ENCODE measurements at places on chromosomes 1 and 21.
A peak's percentile ranks its signal among the peaks of the same experiment; 100 is the strongest.

DNA sequence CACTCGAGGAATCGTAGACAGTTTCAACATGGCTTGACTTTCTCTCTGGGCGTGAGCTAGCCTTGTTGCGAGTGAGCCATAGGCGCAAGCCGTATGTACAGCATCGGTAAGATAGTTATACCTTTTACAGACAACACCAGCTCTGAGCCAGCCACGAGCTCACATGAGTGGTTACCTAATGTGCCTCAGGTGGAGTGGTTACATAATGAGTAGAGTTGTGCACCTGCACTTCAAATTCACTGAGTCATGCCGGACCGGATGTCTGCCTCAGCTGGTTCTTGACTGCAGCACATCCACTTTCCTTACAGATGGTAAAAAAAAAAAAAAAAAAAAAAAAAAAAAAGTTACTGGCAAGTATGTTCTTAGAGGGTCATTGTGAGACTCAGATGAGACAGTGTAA is 360.4 kb upstream of the NR5A2 start:
- DNase-seq: no peak

DNA sequence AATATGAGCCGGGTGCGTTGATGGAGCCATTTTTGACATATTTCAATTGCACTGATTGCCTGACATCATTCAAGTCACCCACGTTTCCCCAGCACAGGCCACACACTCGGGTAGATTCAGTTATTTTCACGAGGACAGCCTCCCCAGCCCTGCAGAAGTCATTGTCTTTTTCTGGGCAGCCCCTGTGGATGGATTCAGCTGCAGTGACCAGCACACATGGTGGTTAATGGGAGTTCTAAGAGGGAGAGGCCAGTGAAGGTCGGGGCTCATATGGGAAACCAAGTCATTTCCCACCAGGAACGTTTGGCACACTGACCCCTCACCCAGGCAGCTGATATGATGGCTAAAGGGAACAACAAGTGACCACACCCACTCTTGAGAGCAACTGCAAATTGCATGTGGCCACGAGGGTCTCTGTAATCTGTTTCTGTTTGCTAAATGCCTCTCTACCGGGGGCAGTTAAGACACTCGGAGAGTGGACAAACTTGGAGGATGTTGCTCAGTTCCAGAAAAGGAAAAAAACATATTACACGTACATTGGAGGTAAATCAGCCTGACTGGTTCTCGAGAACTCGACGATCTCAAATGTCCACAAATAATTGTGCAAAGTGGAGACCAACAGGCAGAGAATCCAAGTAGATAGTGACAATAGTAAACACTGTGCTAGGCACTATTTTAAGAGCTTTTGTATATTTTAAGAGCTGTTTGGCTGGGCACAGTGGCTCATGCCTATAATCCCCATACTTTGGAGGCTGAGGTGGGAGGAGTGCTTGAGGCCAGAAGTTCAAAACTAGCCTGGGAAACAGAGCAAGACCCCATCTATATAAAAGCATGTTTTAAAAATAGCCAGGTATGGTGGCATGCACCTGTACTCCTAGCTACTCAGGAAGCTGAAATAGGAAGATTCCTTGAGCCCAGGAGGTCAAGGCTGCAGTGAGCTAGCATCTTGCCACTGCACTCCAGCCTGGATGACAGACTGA is 167.2 kb upstream of the IRF2BP2 start:
- DNase-seq: no peak

DNA sequence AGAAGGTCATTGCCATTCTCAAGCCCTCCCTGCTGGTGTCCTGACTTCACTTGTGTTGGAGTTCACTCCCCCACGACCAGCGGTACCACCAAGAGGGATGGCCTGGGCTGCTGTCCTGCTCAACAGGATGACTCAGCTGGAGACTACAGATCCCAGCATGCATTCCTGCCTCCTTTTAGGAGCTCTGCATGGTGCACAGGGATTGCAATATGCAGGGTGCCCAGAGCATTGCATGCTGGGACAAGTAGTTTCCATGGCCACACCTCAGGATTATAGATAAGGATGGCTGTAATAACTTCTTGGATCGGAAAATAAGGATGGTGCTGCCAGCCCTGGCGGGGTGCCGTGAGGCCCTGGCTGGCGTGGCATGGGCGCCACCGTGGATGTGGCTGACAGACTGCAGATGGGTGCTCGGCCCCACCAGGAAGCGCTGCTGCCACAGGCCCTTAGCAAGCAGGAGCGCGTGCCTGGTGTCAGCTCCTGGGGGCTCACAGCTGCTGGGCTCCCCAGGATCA is 150.0 kb downstream of the CASZ1 start:
- peak; percentile 55 for DNase-seq

GRCh38 chr1:6260433-6260934 is 414 bp downstream of the GPR153 start:
- no peak for DNase-seq

- peak; percentile 33 for DNase-seq
These were observed 269.0 kb upstream of the USP24 start for GRCh38 chr1:55484173-55484572.

- DNase-seq: no peak
These were observed 29.6 kb downstream of the VANGL1 start for GRCh38 chr1:115671176-115671934.

DNA sequence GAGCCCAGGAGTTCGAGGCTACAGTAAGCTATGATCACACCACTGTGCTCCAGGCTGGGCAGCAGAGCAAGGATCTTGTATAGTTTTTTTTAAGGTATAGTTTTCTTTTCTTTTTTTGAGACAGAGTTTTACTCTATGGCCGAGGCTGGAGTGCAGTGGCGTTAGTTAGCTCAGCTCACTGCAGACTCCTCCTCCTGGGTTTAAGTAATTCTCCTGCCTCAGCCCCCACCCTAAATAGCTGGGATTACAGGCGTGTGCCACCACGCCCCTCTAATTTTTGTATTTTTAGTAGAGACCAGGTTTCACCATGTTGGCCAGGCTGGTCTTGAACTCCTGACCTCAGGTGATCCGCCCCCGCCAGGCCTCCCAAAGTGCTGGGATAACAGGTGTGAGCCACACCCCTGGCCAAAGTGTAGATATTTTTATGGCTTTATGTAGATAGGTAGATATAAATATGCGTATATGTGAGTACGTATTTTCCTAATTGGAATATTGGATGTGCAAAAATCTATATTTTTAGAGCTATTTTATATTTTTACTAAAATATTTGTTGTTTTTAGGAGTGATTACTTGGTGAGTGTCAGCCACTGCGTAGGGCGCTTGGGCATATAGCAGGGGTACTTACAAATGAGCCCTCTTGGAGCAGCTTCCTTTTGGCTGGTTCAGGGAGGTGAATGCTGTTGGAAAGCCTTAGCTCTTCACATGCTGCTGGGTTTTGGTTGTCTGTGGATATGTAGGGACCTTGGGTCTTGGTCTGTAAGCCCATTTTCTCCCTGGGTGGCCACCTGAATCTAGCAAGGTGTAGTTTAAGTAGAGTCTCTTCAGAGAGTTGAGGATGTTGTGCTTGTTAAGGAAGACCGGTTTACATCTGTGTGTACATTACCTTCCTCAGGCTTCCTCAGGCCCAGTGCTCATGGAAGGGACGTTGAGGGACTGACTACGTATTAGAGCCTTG is 9.5 kb downstream of the KDM4A start:
- no peak for DNase-seq

DNA sequence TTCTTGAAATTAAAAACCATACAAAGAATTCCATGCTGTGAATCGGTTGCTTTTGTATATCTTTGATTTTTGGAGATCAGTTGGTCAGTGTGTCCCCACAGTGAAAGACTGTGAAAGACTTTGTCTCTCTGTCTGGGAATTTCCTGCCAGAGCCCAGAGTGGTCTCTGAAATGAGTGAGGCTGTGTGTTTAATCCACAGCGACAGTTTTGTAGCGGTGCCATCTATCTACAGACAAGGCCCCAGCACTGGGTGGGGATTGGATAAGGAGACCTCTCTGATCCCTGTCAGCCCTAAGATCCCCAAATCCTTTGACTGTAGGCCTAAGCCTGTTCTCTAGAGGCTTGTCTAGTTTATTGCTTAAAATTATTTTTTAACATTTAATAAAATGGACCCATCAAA is 10.3 kb downstream of the GPR25 start:
- no peak for DNase-seq

- no peak for DNase-seq
These were observed 940 bp downstream of the NES start for GRCh38 chr1:156676114-156676819.

- DNase-seq: no peak
These were observed 38.3 kb downstream of the NEXN start for GRCh38 chr1:77926561-77927357.

GRCh38 chr1:61372944-61373343 is 290.6 kb downstream of the NFIA start:
- no peak for DNase-seq

GRCh38 chr1:36162680-36163239 is 6.8 kb downstream of the MAP7D1 start:
- DNase-seq: no peak

- peak; percentile 58 for DNase-seq
These were observed 60.0 kb upstream of the ADAM30 start for GRCh38 chr1:119956306-119956705.

DNA sequence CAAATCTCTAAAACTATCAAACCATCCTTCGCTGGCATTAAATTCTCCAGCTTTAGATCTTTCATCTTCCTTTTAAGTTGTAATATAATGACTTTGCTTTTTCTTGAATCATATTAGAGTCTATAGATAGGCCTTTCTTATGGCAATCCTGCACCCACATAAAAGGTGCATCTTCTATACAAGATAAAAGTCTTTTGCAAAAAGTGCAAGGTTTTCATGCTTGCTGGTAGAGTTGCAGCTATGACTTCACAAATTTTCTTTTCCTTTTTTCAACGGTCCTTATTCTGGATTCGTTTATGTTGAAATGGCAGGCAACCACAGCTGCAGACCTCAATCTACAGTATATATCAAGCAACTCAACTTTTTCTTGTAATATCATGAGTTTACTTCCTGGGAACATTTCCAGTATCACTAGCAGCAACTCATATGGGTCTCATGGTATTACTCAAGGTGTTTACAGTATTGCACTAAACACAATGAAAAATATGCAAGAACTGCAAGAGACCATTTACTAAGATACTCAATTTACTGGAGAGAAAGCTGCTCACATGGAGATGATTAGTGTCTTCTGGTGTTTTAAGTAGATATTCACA is 22.1 kb downstream of the OMA1 start:
- peak; percentile 81 for DNase-seq

DNA sequence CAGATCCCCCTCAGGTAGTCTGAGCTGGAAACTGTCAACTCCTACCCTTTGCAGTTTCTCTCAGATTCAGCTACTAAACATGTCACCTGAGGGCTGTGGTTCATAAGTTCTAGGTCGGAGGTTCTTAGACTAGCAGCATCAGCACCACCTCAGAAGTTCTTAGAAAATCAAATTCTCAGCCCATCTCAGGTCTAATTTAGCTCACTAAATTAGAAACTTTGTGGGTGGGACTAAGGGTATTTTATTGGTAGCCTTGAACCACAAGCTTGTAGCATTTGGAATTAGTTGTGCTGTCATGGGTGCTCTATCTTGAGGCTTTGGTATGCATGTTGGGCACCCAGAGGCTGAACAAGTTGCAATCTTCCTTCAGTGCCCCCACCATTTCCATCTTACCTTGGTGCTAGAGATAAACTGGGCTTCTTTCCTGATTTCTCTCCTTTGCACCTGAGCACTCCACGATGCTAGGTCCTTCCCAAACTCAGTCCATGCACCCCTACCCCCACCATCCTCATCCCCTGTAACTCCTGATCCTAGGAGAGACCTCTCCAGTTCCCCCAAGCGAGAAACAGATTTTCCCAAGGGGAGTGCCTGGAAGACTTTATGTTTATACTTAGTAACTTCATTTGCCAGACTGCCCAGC is 54.2 kb downstream of the S1PR1 start:
- no peak for DNase-seq

DNA sequence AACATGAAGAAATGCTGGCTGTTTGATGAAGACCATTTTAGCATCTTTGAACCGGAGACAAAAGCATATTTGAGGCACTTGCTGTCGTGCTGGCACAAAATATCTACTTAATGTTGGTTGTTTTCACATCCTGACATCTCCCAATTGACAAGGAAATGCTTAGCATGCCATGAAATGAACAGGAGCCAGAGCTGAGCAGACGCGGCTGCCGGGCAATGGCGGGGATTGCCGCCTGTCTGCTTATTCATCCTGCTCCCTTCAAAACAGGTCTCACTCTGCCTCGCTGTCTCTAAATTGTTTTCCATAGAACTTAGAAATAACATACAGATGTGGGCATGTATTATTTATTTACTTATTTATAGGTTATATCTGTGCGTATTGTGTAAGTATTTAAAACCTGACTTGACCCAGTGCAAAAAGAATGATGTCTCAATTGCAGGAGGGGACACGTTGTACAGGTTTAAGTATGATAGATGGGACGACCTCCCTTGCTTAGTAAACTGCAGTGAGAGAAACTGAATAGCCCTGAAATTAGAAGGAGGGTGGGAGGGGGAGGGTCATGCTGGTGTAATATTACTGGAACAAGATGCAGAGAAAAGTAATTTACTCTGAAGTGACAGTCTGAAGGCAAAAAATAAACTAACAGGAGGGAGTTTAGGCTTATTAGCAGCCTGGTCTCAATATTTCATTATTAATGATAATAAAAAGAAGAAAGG is 590.4 kb upstream of the PLXNA2 start:
- peak; percentile 64 for DNase-seq

- no peak for DNase-seq
These were observed 182.7 kb downstream of the LMX1A start for GRCh38 chr1:165173818-165174217.

- no peak for DNase-seq
These were observed at the start of gene RNF187 for GRCh38 chr1:228487336-228488124. Gene RNF187, plus strand, starts transcription at chr1:228487382.

All from AG10803 (cell line).